NCI-H1092 (cell line): ENCODE measurements at places on chromosomes 4 and X.

- DNase-seq, result no peak
Observed at GRCh38 chr4:41644288-41644914, 104.1 kb downstream of the PHOX2B start.

GRCh38 chr4:4685810-4686795 lies 144.3 kb upstream of the STX18 start:
- no peak for DNase-seq

- no peak for DNase-seq
Observed at GRCh38 chr4:176971576-176972115, 178.9 kb upstream of the VEGFC start.

DNA sequence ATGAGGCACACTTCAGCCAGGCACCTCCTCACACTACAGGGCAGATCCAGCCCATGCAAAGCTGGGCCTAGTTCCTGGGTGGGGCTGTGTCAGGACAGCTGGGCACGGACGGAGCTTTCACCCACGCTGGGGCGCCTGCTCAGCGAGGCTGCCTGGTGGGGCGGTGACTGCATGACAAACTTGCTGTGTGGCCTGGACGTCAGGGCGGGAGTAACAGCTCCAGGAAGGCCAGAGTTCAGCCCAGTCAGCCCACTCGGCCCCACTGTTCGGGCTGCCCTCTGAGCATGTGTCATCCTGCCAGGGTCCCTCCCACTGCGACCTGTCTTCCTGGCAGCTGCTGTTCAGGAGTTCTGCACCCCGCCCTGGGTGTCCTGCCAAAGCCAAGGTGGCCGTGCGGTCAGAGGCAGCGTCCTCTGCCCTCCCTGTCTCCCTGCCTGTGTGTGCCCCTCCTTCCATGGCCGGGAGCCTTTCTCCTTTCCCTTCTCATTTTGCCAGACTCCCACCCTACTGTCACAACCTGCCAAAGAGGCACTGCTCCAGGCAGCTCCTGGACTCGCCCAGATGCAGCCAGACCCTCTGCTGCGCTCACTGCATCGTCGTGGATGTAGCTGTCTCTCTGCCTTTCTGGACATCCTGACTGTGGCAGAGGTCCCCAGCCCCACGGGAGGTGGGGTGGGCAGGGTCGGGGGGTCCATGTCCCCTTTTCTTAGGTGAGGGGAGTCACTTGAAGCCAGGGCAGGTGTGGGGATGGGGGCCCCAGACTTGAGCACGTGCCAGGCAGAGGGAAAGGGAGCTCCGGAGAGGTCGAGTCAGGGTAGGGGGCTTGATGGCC lies 33.0 kb upstream of the KIAA0232 start:
- DNase-seq, result no peak

DNA sequence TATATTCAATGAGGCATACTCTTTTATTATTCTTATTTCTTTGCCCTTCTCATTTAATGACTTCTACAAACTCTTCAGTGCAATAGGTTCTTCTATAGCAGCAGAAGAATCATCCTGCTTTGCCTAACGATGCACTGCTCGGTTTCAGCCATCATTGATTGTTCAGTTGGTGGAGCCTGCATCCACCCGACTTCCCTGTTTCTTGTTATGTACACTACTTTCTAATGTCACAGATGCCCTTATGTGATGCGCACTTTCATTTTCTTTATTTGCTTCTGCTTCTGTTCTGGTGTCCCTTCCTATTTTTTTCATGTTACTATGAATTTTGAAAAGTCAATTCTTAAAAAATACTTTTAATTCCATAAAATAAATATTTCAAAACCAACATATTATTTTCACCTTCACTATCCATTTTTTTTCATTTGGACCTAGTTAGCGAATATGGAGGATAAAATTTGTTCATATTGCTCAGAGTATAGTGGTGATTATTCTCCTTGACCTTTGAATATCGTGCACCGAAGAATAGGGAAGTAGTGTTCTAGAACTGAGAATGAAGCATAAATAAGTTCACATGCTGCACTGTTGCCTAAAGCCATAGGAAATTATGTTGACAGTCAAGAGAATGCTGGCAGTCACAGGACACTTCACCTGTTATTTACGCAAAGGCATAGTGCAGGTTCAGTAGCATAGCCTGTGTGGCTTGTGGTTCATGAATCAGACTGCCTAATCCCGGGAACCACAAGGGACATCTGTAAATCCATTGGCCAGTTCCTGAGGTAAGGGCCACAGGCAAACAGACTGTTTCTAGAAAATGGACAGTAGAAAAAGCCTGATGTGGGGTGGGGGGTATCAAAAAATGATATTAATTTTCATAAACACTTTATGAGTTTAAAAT lies 21.3 kb upstream of the SFRP2 start:
- no peak for DNase-seq

DNA sequence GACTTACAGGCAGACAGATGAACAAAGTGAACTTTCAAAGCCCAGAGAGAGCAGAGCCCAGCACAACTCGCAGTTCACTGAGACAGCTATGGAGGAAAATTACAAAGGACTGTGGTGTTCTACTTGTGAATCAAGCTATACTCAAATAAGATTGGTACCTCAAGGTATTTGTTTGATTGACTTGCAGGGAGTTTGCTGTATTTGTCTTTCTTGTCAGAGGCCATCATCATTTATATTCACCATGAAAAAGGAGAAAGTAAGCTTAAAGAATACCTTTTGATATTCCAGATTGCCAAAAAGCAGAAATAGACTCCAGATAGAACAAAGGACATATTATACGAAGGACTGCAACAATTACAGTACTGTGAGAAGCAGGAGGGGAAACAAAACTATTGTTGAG lies 1047.9 kb downstream of the RPA4 start:
- DNase-seq, result no peak

DNA sequence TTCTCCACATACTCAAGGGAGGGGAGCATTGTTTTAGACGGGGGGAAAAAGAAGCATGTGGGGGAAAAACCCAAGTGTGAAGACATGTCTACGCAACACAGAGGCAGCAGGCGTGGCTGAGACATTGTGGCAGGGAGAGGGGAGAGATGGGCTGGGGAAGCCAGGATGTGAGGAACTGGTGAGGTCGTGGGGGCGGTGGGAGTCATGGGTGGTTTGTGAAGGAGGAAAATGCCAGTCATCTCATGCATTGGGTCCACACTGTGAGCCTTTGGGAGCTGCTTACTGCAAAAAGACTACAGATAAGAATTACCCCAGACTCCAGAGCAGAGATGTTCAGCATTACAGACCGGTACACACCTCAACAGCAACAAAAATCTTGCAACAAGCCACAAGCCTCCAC lies 2.1 kb downstream of the JAKMIP1 start:
- DNase-seq, result no peak

GRCh38 chr4:87414816-87415215 lies 7.6 kb upstream of the NUDT9 start:
- DNase-seq, result no peak

GRCh38 chr4:58760737-58761136 lies 1650.6 kb upstream of the IGFBP7 start:
- DNase-seq, result no peak

GRCh38 chr4:74612837-74613236 lies 167.9 kb downstream of the AREG start:
- DNase-seq, result no peak
